ENCODE measurements at places on chromosomes 13 and 19.

GRCh38 chr19:40525234-40526051 lies 51.2 kb upstream of the SHKBP1 start:
- DNase-seq, result no peak

DNA sequence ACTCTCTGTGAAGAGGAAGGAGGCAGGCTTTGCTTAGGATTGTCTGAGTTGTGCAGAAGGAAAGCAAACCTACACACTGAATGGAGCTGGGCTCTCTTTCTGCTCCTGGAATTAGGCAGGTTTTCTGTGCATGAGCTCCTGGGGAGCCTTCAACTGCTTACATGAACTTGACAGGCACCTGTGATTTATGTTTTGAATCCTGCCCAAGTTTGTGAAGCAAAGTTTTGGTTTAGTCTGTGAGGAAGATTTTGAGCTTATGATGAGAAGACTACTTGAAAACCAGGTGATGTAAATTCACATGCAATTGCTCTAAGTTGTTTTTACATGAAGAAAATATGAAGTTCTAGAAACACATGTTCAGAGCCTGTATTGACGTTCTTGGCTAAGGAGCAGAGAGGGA lies 109.0 kb downstream of the SLAIN1 start:
- DNase-seq, result no peak

DNA sequence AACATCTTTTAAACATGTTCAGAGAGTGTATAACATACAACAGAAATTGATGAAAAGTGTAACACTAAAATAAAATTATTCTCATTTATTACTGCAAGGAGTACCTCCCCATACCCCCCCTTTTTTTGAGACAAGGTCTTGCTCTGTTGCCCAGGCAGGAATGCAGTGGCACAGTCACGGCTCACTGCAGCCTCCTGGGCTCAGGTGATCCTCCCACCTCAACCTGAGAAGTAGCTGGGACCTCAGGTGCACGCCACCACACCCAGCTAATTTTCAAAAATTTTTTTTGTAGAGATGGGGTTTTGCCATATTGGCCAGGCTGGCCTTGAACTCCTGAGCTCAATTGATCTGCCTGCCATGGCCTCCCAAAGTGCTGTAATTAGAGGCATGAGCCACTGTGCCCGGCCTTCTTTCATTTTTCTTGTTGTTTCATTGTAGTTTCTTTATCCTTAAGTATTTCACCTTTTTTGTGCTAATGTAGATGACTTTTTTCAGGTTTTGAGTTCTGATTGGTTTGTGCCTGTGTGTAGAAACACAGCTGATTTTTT lies 28.3 kb downstream of the GATAD2A start:
- DNase-seq, result no peak

DNA sequence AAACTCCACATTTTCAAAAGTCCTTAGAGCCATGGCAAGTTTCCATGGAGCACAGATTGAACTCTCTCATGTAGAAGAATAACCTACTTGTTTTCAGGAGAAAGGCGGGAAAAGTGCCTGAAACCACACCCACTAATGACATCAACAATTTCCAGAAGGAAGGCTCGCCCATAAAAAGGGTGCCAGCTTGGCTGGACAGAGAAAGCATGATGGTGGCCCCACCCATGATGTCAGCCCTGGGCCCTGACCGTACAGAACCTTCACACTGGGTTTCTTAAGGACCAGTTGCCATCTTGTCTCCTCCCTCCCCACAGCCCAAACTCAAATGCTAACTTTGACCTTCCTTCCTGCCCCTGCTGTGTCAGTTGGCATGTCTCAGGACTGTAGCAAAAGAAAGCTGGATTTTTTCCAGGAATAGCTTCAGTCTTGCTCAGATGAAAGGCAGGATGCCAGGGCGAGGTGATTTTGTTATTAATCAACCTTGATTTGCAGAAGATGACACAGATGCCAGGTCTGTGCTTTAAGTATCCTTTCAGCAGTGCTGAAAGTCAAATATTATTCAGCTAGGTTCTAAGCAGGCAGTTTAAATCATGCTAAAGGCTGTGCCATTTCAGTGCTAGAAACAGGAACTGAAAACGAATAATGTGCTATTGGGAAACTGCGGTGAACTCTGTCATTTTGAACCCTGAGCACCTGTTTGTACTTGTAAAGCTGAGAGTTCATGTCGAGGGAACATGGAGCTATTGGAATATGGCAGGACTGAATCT lies 89.5 kb upstream of the RFC3 start:
- no peak for DNase-seq

- DNase-seq, result no peak
These were observed 16.2 kb downstream of the LAIR2 start for GRCh38 chr19:54518844-54519243.

DNA sequence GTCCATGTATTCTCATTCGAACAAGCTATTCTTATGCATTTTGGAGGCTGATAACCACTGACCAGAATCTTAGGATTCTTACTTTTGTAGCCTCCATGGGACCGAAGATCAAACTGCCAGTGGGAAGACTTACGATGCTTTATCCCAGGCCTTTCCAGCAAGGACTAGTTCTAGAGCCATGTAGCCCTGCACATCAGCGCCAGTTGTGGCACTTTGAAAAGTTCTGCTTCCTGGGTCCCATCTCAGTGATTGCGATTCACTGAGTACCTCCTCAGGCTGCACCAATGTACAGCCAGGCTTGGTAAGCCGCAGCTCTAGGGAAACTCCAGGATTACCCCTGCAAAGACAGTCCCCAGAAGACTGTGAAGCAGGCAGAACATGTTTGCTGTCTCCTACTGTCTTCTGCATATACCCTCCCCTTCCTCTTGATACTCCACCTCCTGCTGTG lies 18.9 kb upstream of the ENOX1 start:
- DNase-seq, result no peak

GRCh38 chr19:55275851-55276719 lies 3.8 kb downstream of the HSPBP1 start:
- DNase-seq, result no peak

GRCh38 chr19:3499738-3500428 lies 591 bp downstream of the DOHH start:
- no peak for DNase-seq

DNA sequence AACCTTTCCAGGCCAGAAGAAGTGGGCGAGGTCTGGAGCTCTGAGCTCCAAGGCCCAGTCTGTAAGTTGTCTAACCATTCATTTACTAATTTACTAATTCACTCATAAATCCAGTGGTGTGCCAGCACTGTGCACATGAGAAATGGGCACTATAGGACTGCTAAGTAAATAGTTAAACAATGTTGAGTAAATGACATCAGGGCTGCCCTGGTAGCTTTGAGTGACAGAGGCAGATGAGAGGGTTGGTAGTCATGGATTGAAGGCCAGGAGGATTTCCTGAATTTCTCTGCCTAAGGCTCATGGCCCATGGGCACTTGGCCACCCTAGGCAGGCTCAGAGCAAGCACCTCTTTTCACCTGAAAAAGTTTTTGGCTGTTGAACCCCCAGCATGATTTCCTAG lies 216.9 kb upstream of the RXFP2 start:
- DNase-seq, result no peak

DNA sequence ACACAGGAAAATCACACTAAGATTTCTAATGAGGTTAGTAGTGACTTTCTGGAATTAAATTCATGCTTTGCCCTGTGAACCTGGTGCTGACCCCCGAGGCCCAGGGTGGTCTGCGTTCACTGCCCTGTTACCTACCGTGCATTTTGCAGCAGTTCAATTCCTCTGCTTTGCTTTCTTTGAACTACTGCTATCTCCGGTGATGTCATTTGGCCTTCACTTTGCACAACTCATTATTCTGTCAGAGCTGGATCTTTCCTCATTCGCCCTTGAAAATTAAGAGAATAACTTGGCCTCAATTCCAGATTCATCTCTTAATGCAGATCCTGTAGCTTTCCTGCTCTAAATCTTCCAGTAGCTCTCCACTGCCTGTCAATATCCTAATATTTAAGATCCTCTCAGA lies 8.8 kb upstream of the LRRC63 start:
- no peak for DNase-seq

GRCh38 chr13:101452519-101453485 lies at the start of gene ITGBL1:
ITGBL1 (plus strand) TSS chr13:101452675; CDS start chr13:101452834, 159 bp downstream.
- DNase-seq, result no peak

DNA sequence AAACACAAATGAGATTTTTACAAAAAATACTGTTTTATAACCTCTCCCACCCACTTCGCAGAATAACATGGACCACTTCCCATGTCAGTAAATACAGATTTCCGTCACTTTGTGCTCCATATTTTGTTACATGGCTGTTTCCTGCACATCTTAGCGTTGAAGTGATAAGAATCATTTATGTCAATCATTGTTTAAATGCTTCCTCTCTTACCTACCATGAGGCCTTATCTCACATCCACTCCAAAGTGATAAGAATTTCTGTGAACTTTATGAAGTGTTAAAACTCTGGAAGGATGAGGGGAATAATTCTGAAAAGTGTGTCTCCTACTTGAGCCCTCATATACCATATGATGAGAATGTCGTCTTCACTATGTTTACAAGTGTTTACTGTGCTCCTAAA lies 36.6 kb upstream of the IL17D start:
- no peak for DNase-seq

DNA sequence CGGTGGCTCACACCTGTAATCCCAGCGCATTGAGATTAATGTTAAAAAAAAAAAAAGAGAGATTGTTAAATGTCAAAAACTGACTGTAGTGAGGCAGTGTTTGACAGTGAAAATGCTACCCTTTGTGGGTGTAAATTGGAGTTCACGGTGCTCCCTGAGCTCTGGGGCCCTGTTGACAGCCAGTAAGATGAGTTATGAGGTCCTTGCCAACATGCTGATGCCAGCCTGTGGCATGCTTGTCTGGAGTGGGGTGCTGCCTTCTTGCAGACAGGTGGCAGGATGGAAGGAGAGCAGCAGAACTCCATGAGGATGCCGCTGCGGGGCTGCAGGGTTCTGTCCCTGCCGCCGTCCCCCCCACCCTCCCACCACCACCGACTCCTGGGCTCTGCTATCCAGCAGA lies 25.9 kb downstream of the PRAM1 start:
- no peak for DNase-seq

DNA sequence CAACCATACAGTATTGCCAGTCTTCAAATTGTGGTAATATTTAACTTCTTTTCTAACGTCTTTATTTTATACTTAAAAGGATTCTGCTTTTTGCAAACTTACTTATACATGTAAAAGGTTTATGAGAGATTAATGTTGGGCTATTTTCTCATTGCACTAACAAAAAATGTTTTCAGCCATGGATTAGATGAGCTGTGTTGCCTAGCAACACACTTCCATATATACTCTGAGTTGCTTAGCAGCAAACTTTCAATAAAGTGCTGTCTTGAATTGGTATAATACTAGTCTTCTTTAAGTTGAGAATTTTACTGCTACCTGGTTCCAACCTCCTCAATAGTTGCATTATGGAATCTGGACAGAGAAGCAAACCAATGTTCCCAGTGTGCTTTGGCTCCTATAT lies 777.4 kb upstream of the PCDH9 start:
- no peak for DNase-seq

DNA sequence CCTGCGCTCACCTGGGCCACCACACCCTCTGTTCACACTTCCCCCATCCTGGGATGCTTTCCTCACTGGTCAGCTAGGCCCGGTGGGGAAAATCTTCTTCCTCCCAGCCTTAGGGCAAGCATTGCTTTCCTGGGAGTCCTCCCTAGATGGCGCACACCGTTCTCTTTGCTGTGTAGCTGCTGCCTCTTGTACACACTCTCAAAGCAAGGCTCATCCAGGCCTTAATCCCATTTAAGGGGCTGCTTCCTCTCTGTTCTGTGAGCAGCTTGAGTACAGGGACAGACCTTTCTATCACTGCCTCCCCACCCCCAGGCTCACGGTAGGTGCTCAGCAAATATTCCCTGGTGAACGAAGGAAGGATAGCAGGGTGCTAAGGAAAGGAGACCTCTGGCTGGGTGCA lies 11.1 kb downstream of the SLC7A10 start:
- DNase-seq, result no peak

DNA sequence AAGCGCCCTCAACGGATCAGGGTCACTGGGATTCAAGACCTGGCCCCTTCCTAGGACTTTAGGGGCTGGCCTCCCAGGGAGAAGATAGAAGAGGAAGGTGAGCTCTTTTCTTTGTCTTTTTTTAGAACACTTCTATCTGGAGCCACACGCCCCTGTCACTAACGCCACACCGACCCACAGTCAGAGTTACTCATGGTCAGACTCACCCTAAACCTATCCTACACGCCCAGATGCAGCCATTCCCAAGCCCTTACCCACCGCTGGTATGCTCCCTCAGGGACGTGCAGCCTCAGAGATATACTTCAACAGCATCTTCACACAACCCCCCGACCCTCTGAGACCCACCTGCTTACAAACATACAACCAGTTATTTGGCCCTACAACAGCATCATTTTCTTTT lies 29.9 kb upstream of the MUC16 start:
- no peak for DNase-seq

GRCh38 chr13:57682128-57682716 lies 50.7 kb downstream of the PCDH17 start:
- no peak for DNase-seq

DNA sequence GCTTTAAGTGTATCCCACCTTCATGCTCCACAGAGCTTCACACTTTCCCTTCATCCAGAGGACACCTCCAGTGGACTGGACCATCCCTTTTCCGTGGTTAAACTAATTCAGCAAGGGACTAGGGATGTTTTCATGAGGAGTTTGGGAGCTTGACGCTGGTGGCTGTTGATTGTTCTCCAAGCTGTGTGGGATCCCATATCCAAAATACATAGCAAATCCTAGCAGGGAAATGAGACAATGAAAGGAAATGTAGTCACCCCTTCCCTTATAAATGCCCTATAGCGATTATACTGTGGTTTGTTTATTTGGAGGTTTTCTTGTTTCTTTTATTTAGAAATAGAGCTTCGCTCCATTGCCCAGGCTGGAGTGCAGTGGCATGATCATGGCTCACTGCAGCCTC lies 31.6 kb upstream of the DPRX start:
- no peak for DNase-seq

DNA sequence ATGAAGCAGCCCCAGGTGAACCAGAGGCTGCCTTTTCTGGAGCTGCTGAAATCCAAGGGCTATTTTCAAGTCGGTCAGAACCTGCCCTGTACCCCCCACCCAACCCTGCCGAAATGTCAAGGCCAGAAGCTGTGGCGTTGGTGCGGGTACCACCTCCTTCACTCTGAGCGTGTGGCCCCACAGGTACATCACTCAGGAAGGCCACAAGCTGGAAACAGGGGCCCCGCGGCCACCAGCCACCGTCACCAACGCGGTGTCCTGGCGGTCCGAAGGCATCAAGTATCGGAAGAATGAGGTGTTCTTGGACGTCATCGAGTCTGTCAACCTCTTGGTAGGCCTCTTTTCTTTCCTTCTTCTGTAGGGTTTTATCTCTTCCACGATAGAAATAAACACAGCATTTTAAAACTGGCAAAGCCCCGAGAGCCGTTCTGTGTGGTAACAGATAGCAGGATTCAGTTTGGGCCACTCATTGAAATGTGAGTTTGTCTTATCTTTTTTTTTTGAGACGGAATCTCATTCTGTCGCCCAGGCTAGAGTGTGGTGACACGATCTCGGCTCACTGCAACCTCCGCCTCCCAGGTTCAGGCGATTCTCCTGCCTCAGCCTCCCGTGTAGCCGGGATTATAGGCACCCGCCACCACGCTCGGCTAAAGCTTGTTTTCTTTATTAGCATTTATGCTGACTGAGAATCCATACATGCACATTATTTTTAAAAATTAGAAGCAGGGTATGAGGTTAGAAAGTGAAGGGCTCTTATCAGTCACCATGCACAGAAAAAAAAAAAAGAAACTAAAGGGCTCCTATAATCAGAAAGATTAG lies 11.3 kb downstream of the AP1M1 start:
- DNase-seq, result no peak

Data from cerebellar nuclear complex (tissue), 1 donor.